ENCODE measurements at places on chromosomes 3 and 15.

DNA sequence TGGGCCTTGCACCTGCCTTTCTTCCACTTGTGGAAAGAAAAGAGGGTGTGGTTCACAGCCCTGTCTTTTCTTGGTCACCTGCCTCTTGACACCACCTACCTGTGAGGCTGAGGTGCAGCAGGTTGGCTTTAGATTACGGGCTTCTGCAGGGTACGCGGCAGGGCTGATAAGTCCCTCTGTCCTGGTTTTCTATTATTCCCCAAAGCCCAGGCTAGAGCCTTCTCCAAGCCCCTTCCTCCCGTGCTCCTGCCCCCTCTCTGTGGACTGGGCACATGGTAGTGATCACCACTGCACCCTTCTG lies 44.8 kb upstream of the HACD2 start:
- no peak for DNase-seq

- DNase-seq: no peak
Observed at GRCh38 chr3:9222956-9223639, 26.3 kb downstream of the SRGAP3 start.

GRCh38 chr3:101813817-101814440 lies 34.9 kb downstream of the NXPE3 start:
- DNase-seq: no peak

- no peak for DNase-seq
Observed at GRCh38 chr3:190646996-190647395, 133.1 kb downstream of the IL1RAP start.

DNA sequence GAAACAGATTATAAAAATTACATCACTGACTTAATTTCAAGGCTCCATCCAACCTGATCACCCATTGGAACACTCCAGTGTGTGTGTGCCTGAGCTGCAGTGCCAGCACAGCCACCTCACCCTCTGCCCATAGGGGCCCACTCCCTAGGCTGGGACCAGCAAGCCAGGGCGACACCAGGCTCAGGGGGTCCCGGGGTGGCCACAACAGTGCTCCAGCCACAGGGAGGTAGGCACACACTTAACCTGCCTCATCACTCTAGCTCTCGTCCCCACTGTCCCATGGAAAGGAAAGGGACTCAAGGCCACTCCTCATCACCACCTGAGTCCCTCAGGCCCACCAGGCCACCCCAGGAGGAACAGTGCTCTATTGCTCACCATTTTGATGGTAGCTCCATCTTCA lies 24.9 kb downstream of the ZXDC start:
- DNase-seq: no peak

- no peak for DNase-seq
Observed at GRCh38 chr3:183680061-183680460, 17.5 kb upstream of the YEATS2 start.

- no peak for DNase-seq
Observed at GRCh38 chr3:175238801-175239200, 379.7 kb downstream of the NAALADL2 start.

GRCh38 chr3:12343047-12343501 lies 54.2 kb downstream of the PPARG start:
- no peak for DNase-seq

- DNase-seq: no peak
Observed at GRCh38 chr3:117811786-117812185, 1102.2 kb downstream of the TUSC7 start.

GRCh38 chr3:17075358-17075757 lies 190.6 kb downstream of the PLCL2 start:
- DNase-seq: no peak
